ENCODE measurements at places on chromosomes 3 and 15.

- DNase-seq: no peak
Observed at GRCh38 chr15:40229316-40229715, 9.5 kb upstream of the PAK6 start.

DNA sequence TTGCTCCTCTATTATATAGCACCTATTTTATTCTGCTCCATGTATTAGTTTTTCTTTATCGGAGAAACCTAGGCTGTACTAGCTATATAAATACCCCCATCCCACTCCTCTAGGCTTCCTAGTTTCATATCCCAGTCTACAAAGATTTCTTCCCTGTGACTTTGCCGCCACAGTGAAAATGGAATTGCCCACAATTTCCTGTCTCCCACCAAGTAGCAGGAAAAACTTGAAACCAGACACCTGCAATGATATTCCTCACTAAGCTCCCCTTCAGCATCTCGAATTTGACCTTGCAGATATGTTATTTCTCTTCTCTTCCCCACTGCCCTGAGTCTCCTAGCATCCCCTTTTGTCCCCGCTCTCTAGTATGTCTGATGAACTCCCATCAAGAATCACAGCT is 685.8 kb upstream of the CCDC54 start:
- DNase-seq: no peak

DNA sequence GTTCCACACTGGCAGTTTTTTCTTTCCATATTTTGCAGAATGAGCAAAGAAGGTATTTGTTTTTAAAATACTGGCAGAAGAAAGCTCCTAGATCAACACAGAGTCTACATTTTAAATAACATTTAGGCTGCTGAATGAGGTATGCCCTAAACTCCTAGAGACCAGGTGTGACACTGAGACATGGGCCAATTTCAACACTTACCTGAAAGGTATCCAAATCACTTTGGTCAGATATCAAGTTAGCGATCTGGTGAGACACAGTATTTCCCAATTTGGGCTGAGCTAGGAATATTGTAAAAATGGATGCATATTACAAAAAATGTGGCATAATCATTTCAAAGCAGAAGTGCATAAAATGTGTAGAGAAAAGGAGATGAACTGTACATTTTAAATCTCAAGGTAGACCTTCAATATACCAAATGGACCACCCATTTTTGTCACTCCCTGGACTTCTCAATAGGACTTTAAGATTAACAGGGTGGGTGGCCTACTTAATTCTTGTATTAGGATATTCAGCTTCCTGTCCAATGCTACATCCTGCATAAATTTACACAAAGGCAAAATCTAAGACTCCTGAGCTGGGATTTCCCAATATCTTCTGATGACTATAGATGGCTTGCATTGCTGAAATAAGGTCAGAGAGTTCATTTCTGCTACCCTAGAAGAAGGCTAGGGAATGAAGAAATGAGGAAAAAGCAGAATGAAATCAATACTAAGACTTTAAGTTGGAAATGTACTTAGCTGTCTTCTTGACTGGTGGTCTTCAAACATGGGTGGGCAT is 487.8 kb downstream of the FOXP1 start:
- DNase-seq: no peak

GRCh38 chr3:58074997-58075396 is 66.8 kb downstream of the FLNB start:
- no peak for DNase-seq

DNA sequence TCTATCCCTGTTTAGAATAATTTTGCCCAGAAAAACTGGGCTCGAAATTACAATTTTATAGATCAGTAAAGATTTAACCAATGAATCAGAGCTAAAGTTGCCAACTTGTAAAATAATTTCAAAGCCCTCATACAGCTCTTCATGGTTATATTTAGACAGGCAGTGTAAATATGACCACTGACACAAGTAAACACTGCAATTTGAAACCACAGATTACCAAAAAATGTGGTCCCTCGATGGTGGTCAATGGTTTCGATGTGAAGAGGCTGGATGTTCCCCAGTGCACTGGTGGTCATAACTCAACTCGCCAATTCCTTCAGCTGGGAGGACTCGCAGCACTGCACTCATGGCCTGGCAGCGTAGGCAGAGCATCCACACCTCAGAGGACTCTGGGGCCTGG is 28.6 kb downstream of the LRTM1 start:
- no peak for DNase-seq

GRCh38 chr3:86954226-86954625 is 36.7 kb downstream of the VGLL3 start:
- DNase-seq: no peak

DNA sequence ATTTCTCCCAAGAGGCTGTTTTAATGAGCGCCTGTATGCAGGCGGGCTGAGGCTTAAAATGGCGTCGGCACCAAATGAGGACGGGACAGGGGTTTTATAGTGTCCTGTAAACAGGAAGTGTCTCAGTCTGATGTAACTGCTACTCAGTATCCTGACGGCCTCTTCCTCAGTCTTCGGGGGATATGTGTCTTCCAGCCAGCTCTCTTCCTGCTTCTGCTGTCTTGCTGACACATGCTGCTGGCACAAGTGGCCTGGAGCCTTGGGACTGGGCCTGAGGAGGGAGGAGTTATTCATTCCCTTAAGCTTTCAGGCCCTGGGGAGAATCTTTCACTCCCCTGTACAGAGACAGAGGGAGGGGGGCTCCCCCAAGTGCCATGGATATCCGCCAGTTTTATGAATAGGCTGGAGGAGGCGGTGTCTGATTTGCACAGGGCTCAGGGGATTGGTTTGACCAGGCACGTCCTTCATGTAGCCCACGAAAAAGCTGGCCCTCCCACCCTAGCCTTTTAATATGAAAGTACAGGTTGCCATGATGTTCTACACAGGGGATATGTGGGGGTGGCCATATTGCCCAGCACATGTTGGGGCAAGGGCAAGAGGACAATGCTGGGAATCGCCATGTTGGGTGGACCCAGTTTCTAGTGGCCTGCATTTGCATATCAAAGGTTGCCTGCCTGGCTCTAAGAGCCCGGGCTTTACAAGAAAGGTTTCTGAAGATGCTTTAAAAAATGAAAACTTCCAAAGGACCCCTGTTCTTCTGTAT is 19.9 kb downstream of the NDUFB4 start:
- no peak for DNase-seq

DNA sequence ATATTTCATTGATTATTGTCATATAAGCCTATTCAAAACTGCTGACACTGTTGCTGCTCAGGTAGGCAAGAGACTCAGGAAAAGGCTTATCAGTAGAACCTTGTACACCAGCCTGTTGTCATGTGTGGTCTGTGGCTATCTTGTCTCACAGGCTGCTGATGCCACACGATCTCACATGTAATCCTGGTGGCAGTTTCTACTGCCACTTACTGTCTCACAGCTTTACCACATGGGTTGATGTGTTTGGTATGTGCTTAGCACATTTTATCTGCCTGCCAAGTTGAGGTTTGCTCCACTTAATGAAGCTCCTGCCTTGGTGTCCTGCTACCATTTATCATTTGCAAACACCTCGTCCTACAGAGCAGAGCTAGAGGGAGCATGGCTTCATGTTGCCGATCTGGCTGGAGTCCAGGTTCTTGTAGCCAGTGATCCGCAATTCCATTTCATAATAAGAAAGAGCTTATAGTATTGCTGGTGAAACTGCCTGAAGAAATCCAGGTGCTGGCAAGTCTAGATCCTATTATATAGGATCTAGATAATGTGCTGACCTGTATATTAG is 637.9 kb downstream of the NLGN1 start:
- no peak for DNase-seq

GRCh38 chr3:122255757-122256439 is 69.2 kb upstream of the CSTA start:
- no peak for DNase-seq

DNA sequence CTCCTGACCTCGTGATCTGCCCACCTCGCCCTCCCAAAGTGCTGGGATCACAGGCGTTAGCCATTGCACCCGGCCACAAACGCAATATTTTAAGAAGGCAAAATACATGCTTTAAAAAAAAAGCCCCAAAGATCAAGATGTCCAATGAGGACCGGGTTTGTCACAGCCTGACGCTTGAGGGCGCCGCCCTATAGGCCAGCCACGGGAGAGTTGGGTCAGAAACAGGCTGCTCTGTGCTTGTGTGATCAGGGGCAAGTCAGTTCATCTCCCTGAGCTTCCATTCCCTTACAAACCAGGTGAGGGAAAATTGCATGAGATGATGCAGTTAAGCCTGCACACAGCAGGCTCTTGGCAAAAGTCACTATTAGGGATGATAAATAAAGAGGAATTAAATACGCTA is 23.9 kb downstream of the FAM174B start:
- DNase-seq: no peak
